ENCODE measurements at places on chromosomes 6 and 20.

GRCh38 chr20:35711588-35712209 lies 12.5 kb downstream of the ROMO1 start:
- no peak for DNase-seq

DNA sequence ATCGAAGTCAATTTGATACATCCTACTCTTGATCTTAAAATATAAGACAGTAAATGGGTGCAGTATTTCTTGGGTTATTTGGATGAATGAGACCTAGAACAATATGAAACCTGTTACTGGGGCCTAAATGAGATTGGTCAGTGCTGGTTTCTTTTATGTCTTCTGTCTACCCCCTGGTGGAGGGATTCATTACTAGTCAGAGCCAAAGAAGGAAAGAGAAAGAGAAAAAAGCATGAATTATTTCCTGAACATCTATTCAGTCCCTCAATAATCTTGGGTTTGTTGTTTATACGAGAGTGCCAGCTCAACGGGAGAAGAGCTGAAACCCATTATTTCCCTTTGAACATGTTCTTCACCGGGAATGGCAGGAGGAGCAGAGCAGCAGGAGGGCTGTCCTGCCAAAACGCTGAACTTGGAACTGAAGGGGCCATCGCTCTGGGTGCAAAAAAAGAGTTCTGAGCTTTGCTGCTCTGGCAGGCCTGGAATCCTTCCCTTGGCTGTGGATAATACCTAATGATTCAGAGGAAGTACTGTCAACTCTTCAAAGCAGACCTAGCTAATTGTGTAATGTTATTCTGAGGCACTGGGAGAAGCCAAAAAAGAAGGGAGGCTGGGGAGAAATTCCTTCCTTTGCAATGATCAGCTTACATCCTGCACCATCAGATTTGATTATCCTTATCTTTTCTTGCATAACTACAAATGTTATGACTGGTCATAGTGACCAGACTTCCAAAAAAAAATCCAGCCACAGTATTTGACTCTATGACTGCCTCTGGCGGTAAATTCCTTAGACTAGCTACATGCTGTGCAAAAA lies 72.0 kb downstream of the BLOC1S5 start:
- peak; percentile 31 for DNase-seq

- DNase-seq: no peak
Observed at GRCh38 chr20:7933346-7933745, 6.9 kb downstream of the HAO1 start.

DNA sequence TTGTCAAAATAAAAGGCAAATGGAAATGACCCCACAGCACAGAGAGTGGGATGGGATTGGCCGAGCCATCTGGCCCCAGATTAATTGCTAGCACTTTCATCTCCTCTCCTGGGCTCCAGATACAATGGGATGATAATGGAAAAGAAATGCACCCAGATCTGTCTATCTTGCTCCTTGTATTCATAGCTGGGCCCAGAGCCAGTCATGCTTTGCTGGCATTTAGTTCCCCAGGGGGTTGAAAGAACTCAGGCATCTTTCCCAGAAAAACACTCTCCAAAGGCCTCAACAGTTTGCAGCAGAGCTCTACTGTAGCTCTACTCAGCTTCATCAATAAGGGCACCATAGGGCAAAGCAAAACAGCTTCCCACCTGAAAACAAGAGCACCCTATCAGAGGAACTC lies 116.0 kb upstream of the FOXA2 start:
- DNase-seq: no peak

DNA sequence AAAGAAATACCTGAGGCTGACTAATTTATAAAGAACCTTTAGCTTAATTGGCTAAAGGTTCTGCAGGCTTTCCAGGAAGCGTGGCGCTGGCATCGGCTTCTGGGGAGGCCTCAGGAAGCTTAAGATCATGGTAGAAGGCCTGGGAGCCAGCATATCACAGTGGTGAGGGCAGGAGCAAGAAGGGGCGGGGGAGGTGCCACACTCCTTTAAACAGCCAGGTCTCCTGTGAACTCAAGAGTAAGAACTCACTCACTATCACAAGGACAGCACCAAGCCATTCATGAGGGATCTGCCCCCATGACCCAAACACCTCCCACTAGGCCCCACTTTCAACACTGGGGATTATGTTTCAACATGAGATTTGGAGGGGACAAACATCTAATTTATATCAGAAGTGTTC lies 34.4 kb upstream of the SLC4A11 start:
- DNase-seq: no peak

GRCh38 chr6:31686483-31686882 lies 5.6 kb upstream of the LY6G5C start:
- no peak for DNase-seq

DNA sequence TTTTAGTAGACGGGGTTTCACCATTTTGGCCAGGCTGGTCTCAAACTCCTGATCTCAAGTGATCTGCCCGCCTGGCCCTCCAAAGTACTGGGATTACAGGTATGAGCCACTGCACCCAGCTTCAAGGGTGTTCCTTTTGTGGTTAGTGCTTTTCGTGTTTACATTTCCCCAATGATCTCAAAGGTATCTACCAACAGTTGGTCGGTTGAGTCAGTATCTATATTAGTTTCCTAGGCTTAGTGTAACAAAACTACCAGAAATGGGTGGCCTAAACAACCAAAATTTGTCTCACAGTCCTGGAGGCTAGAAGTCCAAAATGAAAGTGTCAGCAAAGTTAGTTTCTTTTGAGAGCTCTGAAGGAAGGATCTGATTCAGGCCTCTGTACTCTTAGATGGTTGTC lies 30.1 kb downstream of the CASP8AP2 start:
- no peak for DNase-seq

GRCh38 chr20:59821201-59821600 lies 112.2 kb downstream of the SYCP2 start:
- DNase-seq: no peak

- no peak for DNase-seq
Observed at GRCh38 chr6:145569140-145569539, 166.2 kb downstream of the EPM2A start.

- no peak for DNase-seq
Observed at GRCh38 chr6:52515219-52515960, 61.5 kb downstream of the TRAM2 start.

GRCh38 chr20:39124064-39124463 lies 161.9 kb downstream of the DHX35 start:
- DNase-seq: no peak

GRCh38 chr20:7490288-7490687 lies 450.0 kb downstream of the HAO1 start:
- DNase-seq: no peak

- DNase-seq: no peak
Observed at GRCh38 chr20:53079828-53080686, 107.9 kb downstream of the TSHZ2 start.

DNA sequence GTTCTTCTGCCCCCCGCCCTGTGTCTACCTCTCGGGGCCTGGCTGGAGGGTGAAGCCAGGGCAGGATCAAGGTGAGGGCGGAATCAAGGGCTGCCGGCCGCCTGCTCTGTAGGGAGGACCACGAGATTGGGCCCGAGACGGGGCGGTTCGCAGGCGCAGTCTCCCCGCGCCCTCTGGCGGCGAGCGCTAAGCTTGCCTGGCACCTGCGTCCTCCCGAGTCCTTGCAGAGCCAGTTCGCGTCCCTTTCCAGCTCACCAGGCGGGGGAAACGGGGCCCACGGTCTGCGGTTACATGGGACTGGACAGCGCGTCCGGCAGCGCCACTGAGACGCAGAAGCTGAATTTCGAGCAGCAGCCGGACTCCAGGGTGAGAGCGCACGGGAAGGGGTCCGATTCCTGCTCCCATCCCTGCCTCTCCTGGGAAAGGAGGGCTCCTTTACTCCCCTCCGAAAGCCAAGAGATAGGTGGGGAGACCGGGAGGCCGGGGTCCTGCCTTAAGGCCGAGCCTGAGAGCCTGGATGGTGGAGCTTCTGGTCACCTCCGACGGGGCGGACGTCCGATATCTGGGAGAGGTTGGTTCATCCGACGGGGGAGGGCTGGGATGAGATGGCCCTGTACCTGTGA lies 3.6 kb upstream of the MATN4 start:
- DNase-seq: peak; percentile 81

DNA sequence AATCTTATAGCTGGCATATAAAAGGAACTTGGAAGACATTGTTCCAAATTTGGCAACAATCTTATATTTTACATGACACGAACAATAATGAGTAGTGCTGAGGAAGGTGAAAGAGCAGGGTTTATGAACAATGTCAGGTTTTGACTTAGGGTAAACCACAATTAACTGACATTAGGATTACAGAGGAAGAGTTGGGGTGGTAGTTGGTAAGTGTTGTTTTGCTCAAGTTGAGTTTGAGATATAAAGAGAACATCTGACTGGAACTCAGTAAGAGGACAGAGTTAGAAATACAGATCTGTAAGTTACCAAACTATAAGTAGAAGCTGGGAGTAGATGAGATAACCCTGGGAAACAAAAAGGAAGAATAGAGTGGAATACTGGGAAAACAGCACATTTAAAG lies 15.1 kb downstream of the RTN4IP1 start:
- no peak for DNase-seq

DNA sequence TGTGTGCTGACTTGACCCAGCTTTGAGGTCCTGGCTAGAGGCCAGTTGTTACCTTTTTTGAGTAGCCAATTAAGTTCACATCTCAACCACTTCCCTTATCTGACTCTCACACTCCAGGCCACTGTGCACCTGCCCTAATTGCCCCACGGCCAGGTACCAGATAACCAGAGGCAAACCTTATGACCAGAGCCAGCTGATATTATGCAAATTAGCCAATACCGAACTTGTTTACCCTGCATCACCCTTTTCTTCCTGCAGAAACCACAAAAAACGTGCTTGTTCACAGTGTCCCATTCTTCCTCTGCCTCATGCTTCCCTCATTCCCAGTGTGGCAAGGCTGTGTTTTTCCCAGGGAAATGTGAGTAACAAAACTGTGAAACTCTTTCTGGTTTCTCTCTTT lies 89.3 kb downstream of the HTR1B start:
- no peak for DNase-seq

- DNase-seq: no peak
Observed at GRCh38 chr20:51886891-51887608, 84.7 kb upstream of the SALL4 start.

- DNase-seq: no peak
Observed at GRCh38 chr6:56527934-56528333, 114.8 kb downstream of the DST start.

DNA sequence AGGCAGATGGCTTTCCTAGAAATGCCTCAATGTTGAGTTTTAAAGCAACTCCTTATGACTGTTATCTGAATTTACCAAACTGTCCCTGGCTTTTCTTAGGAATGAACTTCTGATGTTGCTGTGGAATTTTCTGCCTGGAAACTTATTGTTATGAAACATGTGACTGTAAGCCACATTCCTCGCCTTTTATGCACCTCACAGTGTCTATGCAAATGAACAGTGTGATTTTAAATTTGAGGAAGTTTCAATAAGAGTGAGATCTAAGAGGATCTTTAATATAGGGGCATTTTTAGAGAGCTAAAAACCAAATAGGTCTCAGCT lies 2.4 kb upstream of the CCR6 start:
- DNase-seq: no peak

- no peak for DNase-seq
Observed at GRCh38 chr6:15947923-15948322, 181.0 kb upstream of the MYLIP start.

GRCh38 chr6:42316981-42317380 lies 99.3 kb upstream of the MRPS10 start:
- DNase-seq: no peak

- no peak for DNase-seq
Observed at GRCh38 chr6:14190191-14190928, 72.8 kb downstream of the CD83 start.

DNA sequence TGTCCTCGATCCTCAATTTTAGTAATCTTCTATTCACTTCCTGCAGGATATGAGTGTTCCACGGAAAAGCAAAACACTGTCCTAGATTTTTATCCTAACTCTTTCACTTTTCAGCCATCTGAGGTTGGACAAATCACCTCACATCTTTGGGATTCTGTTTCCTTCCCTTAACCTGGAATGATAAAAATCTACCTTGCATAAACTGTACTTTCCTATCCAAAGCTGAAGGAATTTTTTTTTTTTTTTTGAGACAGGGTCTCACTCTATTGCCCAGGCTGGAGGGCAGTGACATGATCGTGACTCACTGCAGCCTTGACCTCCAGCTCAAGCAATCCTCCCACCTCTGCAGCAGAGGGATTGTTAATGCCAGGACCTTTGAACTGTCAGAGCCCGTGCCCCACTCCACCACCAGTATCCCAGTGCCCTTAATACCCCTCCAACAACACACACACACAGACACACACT lies 20.5 kb downstream of the CAPN11 start:
- DNase-seq: no peak

GRCh38 chr6:36662827-36663256 lies 15.7 kb upstream of the CDKN1A start:
- no peak for DNase-seq

DNA sequence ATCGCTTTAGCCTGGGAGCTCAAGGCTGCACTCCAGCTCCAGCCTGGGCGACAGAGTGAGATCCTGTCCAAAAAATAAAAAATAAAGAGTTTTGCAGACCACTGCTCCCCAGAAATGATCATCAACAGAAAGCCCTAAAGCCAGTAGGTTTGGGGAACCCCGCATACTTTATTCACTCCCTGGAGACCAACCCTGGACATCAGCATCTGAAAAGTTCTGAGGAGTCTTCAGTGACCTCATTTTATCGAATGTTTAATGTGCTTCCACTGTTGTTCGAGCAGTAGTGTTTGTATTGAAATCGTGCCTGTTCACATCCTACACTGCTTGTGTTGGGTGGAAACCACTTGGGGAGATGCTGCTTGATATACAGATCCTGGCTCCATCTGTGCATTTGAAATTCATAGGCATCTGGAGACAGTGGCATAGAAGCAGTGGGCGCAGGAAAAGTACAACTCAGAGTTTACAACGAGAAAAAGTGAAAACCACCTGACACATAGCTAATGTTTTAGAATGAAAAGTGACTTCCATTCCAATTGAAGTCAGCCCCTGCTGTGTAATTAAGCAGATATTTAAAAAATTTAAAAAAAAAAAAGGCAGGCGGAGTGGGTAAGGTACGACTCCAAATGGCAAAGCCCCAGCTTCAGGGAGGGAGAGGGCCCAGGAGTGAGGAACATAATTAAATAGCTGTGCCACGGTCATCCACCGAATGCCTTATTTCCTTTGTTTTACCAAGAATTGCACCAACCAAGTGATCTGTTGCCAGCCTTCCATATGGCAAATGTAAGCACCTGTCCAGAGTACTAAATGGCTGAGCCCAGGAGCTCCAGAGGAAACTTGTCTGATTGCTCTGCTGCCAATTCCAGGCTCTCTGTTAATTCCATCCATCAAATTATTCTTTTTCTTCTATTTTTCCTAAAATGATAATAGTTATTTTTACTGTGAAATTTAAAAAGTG lies 100.4 kb upstream of the NAA20 start:
- no peak for DNase-seq

DNA sequence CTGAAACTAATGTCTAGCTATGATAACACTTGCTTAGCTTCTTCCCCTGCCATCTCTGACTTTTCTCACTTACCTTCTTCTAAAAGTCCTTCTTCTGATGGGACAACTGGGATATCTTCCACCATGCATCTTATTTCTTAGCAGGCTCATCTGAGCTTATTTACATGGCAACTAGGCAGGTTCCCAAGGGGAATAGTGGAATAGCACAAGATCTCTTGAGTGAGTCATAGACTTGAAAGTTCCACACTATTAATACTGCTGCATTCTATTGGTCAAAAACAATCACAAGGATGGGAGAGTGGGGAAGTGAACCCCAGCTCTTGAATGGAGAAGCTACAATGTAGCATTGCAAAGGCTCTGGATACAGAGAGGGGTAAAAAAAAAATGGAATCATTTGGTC lies 142.1 kb downstream of the HAO1 start:
- no peak for DNase-seq

Measured in NCI-H446 (cell line).